ENCODE measurements at places on chromosomes 5 and 9.

DNA sequence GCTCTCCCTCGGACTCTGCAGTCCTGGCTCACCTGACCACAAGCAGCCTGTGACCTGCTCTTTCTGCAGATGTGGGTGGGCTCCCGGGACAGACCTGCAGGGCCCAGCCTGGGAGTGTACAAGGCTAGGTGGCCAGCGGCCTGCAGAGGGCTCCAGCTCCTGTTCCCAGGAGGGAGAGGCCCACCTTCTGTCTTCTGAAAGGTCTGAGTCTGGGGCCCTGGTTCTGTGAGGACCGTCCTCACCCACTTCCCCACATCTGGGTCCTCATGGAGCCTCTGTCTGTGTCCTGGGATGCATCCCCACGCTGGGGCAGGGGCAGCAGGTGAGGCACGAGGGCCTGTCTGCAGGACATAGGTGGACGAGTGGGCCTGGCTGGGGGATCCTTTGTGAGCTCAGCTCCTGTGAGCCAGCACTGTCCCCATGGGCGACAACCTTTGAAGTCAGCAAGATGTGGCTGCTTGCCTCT lies 43.7 kb downstream of the PHF2 start:
- DNase-seq = no peak

- DNase-seq = peak; percentile 53
Observed at GRCh38 chr5:23445573-23445972, 61.8 kb upstream of the PRDM9 start.

GRCh38 chr9:114429488-114429887 lies 41.7 kb upstream of the AKNA start:
- DNase-seq = no peak

GRCh38 chr9:131892162-131892707 lies 152.4 kb upstream of the RAPGEF1 start:
- DNase-seq = no peak
